ENCODE measurements at places on chromosomes 3 and 15. TPM values are rescaled to one million over a fixed set of nuclear protein-coding genes. Genes with fewer than 3 reads are reported as not detected.

DNA sequence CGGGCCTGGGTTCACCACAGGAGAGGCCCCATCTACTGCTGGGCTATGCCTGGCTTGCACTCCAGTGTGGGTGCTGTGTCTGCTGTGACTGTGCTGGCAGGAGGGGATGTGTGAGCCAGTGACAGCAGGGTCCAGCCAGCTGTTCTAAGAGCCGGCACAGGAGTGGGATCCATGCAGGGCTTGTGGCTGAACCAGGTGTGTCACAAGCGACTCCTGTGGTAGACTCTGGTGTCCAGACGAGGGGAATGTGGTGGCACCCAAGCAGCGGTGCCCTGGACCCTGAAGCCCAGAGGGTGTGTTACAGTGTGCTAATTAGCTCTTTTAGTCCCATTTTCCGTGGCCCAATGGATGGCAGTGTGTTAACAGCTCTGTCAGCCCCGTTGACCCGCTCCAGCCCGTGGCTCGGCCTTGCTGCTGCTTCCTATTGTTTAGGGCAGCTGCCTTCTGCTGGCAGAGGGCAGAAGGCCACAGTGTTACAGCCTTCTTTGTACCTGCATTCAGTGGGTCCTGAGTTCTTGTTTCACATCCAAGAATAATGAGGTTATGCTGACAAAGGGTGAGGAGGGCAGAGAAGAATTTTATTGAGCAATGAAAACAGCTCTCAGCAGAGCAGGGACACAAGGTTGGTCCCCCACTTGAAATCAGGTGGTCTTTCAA, 78.5 kb upstream of the RNU6-1 start:
- peaks cover 14% of the 10 kb centered on the region for H3K4me1 ChIP-seq
- no peak overlapping the region for H3K4me3 ChIP-seq
- H3K27me3 ChIP-seq: no peaks in the 10 kb centered on the region
- no peak for DNase-seq
- no peak overlapping the region for H3K27ac ChIP-seq

GRCh38 chr3:54264050-54264449, 141.7 kb downstream of the CACNA2D3 start:
- H3K36me3 ChIP-seq: no peaks in the 10 kb centered on the region
- DNase-seq: no peak
- no peaks in the 10 kb centered on the region for H3K27me3 ChIP-seq
- H3K4me3 ChIP-seq: no peak overlapping the region
- no peak overlapping the region for H3K27ac ChIP-seq

GRCh38 chr3:23669541-23670255, 136.1 kb upstream of the UBE2E1 start:
- DNase-seq: no peak
- H3K4me1 ChIP-seq: peaks cover 6% of the 10 kb centered on the region
- H3K4me3 ChIP-seq: no peak overlapping the region
- H3K36me3 ChIP-seq: no peaks in the 10 kb centered on the region
- H3K27ac ChIP-seq: no peak overlapping the region

DNA sequence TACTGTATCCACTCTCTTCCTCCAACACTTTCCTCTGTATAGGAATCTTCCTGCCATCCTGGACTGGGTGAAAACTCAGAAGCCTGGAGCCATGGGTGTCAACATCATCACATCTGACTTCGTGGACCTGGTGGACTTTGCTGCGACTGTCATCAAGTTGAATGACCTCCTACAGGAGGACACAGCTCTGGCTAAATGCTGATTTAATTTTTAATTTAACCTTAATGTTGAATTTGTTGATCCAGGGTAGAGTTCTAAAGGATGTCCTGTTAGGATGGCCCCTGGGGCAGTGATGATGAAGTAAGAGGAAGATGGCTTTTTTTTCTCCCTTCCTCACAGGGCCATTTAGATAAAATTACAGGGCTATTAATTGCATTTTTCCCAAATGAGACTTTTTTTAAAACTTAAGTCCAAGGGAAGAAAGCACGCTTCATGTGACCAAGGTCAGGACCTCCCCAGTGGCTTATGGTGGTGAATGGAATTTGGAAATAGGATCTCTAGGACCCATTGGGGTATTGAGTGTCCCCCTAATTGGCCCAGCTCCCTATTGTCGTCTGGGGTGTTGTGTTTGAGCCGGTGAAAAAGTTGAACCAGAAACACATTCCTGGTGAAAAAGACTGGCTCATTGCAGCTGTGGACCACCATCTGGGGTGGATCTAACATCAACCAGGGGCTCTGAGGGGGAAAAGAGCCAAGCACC, 125.7 kb upstream of the ZBED2 start:
- DNase-seq: no peak
- H3K27me3 ChIP-seq: no peaks in the 10 kb centered on the region
- no peak overlapping the region for H3K27ac ChIP-seq
- H3K4me1 ChIP-seq: peaks cover 10% of the 10 kb centered on the region

DNA sequence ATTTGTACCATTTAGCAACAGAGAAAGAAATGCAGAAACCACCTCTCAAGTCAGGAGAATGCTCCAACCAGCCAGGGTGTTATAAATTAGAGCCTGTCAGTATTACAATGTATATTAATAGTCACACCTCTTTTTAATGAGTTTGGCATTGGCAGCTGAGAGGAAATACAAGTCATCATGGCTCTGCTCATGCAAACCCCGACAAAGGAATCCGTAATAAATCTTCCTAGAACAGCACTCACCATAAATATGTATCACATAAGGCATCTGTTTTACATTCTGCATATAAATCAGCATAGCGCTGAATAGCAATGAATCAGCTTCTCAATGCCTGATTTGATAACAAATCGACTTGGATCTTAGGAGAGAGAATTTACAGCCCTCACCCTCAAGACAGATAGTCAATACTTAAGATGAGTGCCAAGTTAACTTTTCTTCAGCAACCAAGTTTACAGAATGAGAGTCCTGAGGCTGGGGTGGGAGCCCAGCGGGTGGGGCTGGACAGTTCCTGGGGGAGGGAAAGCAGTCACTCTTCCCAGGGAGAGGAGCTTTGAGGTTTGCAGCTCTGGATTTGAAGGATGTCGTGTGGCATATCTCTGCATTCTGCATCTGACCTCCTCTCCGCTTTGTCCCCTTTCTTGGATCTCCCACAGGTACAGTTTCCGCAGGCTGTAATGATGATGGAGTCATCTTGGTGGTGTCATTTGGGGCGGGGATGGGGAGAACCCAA, 1034.4 kb upstream of the NR2F2 start:
- peaks cover 22% of the 10 kb centered on the region for H3K4me1 ChIP-seq
- H3K36me3 ChIP-seq: no peaks in the 10 kb centered on the region
- H3K27ac ChIP-seq: no peak overlapping the region
- no peak overlapping the region for H3K4me3 ChIP-seq

DNA sequence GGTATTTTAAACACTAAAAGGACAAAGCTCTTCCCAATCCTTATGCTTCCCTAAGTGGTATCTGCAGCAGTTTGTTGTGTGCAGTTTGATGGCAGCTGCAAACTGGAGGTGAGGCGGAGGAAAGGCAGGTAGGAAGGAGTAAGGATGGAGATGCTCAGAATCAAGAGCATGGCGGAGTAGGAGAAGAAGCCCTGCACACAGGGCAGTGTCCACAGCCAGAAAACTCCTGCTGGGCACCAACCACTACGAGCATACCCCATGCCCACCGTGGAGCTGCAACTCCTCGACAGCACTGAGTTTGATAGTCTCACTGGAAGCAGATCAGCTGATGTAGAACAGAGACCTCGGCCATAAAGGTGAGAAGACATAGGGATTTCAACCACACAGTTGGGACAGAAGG, 30.3 kb upstream of the ESYT3 start:
- no peaks in the 10 kb centered on the region for H3K27me3 ChIP-seq
- peak; percentile 48 for DNase-seq
- H3K4me3 ChIP-seq: no peak overlapping the region

GRCh38 chr15:57048930-57049549, 130.6 kb downstream of the TCF12 start:
- no peaks in the 10 kb centered on the region for H3K27me3 ChIP-seq
- H3K4me3 ChIP-seq: no peak overlapping the region
- H3K36me3 ChIP-seq: no peaks in the 10 kb centered on the region
- H3K4me1 ChIP-seq: peaks cover 11% of the 10 kb centered on the region

DNA sequence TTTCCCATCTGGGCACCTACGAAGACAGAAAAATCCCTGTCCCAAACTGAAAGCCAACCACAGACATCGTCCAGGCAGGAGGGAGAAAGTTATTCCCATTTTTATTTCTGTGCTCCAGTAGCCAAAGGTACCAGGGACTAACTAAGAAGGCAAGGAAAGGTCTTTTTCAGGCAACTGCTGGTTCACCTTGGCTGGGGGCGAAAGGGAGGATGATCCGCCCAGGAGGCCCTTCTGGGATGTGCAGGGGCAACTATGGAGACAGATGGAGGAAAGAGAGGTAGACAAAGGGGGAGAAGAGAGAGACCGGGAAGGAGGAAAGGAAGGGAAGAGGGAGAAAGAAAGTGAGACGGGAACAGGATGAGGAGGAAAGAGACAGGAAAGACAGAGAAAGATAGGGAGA, 13.3 kb downstream of the WNT5A start:
- no peaks in the 10 kb centered on the region for H3K36me3 ChIP-seq
- no peaks in the 10 kb centered on the region for H3K27me3 ChIP-seq
- DNase-seq: no peak
- no peak overlapping the region for H3K4me3 ChIP-seq
- H3K4me1 ChIP-seq: no peaks in the 10 kb centered on the region

GRCh38 chr3:96966181-96966929, 152.0 kb downstream of the EPHA6 start:
- DNase-seq: no peak
- no peak overlapping the region for H3K27ac ChIP-seq
- H3K4me1 ChIP-seq: no peaks in the 10 kb centered on the region
- no peak overlapping the region for H3K4me3 ChIP-seq
- no peaks in the 10 kb centered on the region for H3K27me3 ChIP-seq

DNA sequence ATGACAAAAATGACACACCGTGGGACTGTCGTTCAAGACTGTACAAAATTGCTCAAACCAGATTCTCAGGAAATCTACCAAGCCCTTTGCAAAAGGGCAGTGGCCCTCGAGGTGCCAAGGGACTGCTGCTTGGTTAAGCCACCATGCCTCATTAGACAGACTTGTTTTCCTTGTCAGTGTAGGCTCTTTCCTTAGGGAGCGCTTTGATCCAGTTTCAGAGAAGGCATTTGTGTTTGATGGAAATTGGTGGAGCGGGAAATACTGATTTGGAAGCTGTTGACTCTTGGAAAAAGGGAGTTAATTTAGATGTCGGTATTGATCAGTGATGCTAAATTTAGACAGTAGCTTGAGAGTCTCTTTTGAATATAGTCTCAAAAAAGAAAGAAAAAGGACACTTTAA, 304.3 kb upstream of the UMPS start:
- no peaks in the 10 kb centered on the region for H3K27me3 ChIP-seq
- peaks cover 13% of the 10 kb centered on the region for H3K4me1 ChIP-seq
- H3K4me3 ChIP-seq: no peak overlapping the region
- peaks cover 5% of the 10 kb centered on the region for H3K36me3 ChIP-seq
- H3K27ac ChIP-seq: no peak overlapping the region

DNA sequence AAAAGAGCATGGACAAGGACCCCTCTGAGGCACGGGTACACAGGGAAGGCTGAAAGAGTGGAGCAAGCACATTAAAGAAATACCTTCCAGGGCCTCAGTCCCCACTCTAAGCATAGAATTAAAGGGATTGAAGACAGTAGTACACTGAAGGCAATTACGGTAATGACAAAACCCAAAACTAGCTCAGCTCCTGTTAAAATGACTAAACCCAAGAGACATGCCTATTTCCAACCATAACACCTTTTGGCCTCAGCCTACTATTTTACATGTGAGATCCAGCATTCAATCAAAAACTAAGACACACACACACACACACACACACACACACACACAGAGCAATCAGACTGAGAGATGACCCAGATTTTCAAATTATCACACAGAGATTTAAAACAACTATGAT, 19.8 kb downstream of the MAP4 start:
- peaks cover 23% of the 10 kb centered on the region for H3K36me3 ChIP-seq
- H3K4me1 ChIP-seq: peaks cover 5% of the 10 kb centered on the region
- H3K27ac ChIP-seq: no peak overlapping the region

DNA sequence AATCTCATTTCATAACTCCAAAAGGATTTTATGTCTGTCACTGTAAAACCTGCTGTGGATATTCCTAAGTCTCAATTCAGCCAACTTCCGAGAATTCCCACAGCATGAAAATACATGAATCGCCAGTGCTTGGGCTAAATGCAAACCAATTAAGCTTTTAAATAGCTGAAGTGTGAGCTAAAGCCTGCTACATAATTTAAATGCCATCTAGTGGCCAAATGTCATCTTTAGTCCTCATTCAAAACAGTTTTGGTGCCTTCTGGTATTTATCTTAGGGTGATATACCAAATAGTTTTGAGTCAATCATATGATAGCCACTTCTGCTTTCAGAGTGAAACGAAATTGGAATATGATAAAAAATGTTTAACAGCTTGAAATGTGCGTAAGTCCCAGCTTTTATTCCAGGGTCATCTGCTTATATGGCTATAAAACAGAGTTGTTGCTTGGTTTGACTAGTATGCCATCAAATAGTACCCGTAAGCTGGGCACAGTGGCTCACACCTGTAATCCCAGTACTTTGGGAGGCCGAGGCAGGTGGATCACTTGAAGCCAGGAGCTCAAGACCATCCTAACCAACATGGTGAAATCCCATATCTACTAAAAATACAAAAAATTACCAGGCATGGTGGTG, 41.8 kb upstream of the CCNL1 start:
- no peak for DNase-seq
- H3K4me3 ChIP-seq: no peak overlapping the region
- H3K27ac ChIP-seq: no peak overlapping the region
- no peaks in the 10 kb centered on the region for H3K36me3 ChIP-seq
- H3K27me3 ChIP-seq: no peaks in the 10 kb centered on the region
- H3K4me1 ChIP-seq: peaks cover 4% of the 10 kb centered on the region

DNA sequence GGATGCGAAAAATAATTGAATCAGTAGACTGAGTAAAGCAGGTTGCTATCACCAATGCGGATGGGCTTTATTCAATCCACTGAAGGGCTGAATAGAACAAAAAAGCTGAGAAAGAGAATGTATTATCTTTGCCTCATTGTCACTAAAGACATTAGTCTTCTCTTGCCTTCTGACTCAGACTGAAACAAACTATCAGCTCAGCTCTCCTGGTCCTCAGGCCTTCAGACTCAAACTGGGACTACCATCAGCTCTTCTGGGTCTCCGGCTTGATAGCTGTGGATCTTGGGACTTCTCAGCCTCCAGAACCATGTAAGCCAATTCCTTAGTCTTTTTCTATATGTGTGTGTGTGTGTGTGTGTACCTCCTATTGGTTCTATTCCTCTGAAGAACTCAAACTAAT, 12.6 kb downstream of the IFT57 start:
- H3K4me1 ChIP-seq: no peaks in the 10 kb centered on the region
- DNase-seq: no peak
- H3K27ac ChIP-seq: no peak overlapping the region
- no peak overlapping the region for H3K4me3 ChIP-seq
- peaks cover 19% of the 10 kb centered on the region for H3K36me3 ChIP-seq
- no peaks in the 10 kb centered on the region for H3K27me3 ChIP-seq

- no peak for DNase-seq
- no peaks in the 10 kb centered on the region for H3K36me3 ChIP-seq
- H3K27me3 ChIP-seq: no peaks in the 10 kb centered on the region
Measured at GRCh38 chr3:44228900-44229299, 12.8 kb upstream of the TOPAZ1 start.

CCK gene
- 1.3 TPM for total RNA-seq

CTSH gene
- 308 TPM for total RNA-seq

GHSR gene
- not detected for total RNA-seq

GHRL gene
- total RNA-seq: 0.80 TPM

BRK1 gene
- 81.7 TPM for total RNA-seq

GREM1 gene
- 3.6 TPM for total RNA-seq

ZBTB47 gene
- total RNA-seq: 19.4 TPM

IMP3 gene
- total RNA-seq: 273 TPM

IMPG2 gene
- 0.04 TPM for total RNA-seq

PLSCR2 gene
- not detected for total RNA-seq

Measured in suprapubic skin (tissue), 4 donors.